ENCODE measurements at places on chromosomes 1 and 21.

- DNase-seq = no peak
Observed at GRCh38 chr1:97078872-97079271, 357.3 kb downstream of the PTBP2 start.

DNA sequence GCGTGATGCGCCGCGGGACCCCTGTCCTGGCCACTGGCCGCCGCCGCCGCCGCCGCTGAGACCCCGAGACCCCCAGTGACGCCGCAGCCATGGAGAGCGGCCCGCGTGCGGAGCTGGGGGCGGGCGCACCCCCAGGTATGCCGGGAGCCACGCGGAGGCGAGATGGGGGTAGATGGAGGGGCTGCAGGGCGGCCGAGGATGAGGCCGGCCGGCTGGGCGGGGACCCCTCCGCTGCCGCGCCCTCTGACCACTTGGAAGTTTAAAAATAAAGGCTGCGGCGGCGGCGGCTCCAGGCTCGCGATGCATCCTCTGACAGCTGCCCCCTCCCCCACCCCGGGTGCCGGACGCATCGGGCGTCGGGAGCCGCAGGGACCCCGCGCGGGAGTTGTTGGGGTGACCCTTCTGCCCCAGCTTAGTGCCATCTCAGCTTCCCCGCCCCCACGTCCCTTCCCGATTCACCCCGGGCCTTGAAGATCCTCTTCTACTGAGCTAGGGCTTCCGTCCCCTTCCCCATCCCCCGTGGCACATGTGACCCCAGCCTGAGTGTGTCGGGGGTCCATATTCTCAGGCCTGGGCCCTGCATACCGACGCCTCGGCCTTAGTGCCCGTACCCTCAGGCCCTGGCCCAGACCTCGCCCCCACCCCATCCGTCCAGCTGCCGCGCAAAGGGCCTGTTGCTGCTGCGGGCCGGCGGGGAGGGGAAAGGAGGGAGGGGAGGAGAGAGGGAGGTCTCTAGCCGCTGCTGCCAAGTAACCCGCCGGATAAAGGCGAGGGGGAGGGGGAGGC, 562 bp downstream of the MAP7D1 start:
- no peak for DNase-seq

GRCh38 chr1:102919659-102920058, 188.7 kb downstream of the COL11A1 start:
- no peak for DNase-seq

- no peak for DNase-seq
Observed at GRCh38 chr21:23016617-23017016, 2018.4 kb downstream of the NCAM2 start.

DNA sequence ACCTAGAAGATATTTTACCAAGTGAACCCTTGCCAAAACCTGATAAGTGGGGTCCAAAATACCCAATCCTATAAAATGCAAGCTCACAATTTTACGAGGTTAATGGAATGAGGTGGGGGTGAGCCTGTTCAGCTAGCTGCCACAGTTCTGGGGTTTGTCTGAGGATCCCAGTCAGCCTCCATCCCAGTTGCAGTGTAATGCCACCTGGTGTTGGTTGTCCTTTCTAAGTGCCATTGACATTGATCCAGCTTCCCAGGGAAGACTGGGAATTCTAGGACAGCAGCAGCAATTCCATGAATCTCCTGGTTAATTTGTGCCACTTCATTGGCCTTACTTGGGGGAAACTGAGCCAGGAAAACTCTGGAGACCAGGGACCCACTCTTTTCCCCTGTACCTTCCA, 298.3 kb downstream of the RWDD3 start:
- DNase-seq = no peak

DNA sequence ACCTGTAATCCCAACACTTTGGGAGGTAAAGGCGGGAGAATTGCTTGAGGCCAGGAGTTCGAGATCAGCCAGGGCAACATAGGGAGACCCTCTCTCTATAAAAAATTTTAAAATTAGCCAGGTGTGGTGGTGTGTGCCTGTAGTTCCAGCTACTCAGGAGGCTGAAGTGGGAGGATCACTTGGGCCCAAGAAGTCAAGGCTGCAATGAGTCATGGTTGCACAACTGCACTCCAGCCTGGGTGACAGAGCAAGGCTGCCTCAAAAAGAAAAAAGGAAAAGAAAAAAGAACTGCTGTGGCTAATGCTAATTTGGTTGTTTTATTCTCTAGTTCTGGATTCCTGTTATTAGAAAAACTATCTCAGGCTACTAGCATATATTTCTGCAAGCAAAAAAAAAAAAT, 29.8 kb downstream of the DBT start:
- DNase-seq = no peak

GRCh38 chr1:171985639-171986038, 144.3 kb downstream of the DNM3 start:
- no peak for DNase-seq

GRCh38 chr1:117828201-117828600, 101.2 kb downstream of the GDAP2 start:
- DNase-seq = no peak

DNA sequence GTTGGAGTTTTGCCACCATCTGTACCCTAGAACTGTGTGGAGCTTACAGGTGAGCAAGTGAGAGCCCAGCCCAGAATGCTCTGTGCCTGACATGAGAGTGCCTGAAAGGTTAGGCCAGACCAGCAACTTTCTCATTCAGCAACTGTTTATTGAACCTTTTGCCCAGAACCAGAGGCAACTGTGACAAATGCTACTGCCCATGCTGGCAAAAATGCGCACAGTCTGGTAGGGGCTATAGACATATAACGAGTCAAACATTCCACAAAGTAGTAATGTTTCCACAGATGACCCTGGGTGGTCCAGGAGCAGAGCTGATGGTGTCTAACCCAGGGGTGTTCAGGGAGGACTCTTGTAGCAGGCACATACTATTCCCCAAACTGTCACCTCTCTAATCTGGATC, 56.0 kb upstream of the GCLM start:
- no peak for DNase-seq

GRCh38 chr1:227748496-227749182, 13.4 kb downstream of the SNAP47 start:
- DNase-seq = no peak

Measured in SK-N-MC (cell line).